ENCODE measurements at places on chromosomes 1 and 21. TPM values are rescaled to one million over a fixed set of nuclear protein-coding genes. Genes with fewer than 3 reads are reported as not detected.

CELA3A gene
- total RNA-seq, result not detected

GBP5 gene
- 74.5 TPM for total RNA-seq

RHD gene
- total RNA-seq, result not detected

DISP3 gene
- 0.42 TPM for total RNA-seq

NBPF10 gene
- 0.85 TPM for total RNA-seq

BSND gene
- not detected for total RNA-seq

CERS2 gene
- total RNA-seq, result 232 TPM

TINAGL1 gene
- not detected for total RNA-seq

C1orf185 gene
- total RNA-seq, result not detected

LRRC53 gene
- total RNA-seq, result not detected

Measured in CD8-positive, alpha-beta memory T cell (primary cell).